ENCODE measurements at places on chromosomes 13 and 19. TPM values are rescaled to one million over a fixed set of nuclear protein-coding genes. Genes with fewer than 3 reads are reported as not detected.

- no peak overlapping the region for H3K4me3 ChIP-seq
- H3K4me1 ChIP-seq = peaks cover 6% of the 10 kb centered on the region
- no peaks in the 10 kb centered on the region for H3K36me3 ChIP-seq
- H3K27me3 ChIP-seq = peaks cover 7% of the 10 kb centered on the region
- H3K27ac ChIP-seq = no peak overlapping the region
- DNase-seq = no peak
Measured at GRCh38 chr19:38563475-38563874, 54.3 kb downstream of the MAP4K1 start.

- peaks cover 36% of the 10 kb centered on the region for H3K4me1 ChIP-seq
- peaks cover 77% of the 10 kb centered on the region for H3K36me3 ChIP-seq
- DNase-seq = peak; percentile 63
- no peak overlapping the region for H3K4me3 ChIP-seq
- peak overlapping the region; percentile 78 for H3K27ac ChIP-seq
Measured at GRCh38 chr19:41297628-41298347, 12.2 kb upstream of the CCDC97 start.

- H3K27ac ChIP-seq = no peak overlapping the region
- H3K4me3 ChIP-seq = no peak overlapping the region
- DNase-seq = no peak
- H3K36me3 ChIP-seq = no peaks in the 10 kb centered on the region
Measured at GRCh38 chr19:49255674-49256073, 69.3 kb downstream of the SLC6A16 start.

GRCh38 chr13:27526516-27526915 is 76.2 kb upstream of the MTIF3 start:
- H3K27ac ChIP-seq = no peak overlapping the region
- H3K4me3 ChIP-seq = no peak overlapping the region
- DNase-seq = no peak
- no peaks in the 10 kb centered on the region for H3K27me3 ChIP-seq
- no peaks in the 10 kb centered on the region for H3K36me3 ChIP-seq

GRCh38 chr19:4199699-4200293 is 17.3 kb downstream of the ANKRD24 start:
- H3K4me1 ChIP-seq = no peaks in the 10 kb centered on the region
- no peak overlapping the region for H3K4me3 ChIP-seq
- H3K27ac ChIP-seq = no peak overlapping the region
- H3K27me3 ChIP-seq = peaks cover 17% of the 10 kb centered on the region

DNA sequence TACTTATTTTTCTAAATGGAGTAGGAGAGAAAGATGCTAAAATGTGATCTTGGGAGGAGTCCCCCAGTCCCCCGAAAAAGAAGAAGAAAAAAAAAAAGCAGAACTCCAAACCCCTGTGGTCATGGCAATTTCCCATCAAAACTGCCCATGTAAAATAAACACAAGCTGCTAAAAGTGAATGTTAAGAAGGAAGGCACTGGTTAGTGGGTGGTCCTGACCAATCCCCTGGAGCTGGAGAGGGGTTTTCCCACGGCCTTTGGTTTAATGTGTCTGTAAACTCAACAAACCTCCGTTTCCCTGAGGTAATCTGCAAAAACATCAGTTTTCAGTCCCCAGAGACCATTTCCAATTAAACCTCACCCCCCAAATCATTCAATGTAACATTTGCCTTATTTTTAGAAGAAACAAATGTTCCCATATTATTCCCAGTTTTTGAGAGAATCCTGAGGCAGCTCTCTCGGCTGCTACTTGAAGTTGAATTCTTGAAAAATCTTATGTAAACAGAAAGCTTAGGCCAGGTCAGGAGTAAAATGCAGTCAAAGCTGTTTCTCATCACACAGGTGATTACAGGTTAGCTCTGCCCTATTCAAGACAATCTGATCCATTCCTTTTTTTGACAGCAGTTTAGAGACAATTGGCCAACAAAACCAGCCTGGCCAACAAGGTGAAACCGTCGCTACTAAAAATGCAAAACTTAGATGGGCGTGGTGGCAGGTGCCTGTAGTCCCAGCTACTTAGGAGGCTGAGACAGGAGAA is 17.0 kb downstream of the RAB3D start:
- no peaks in the 10 kb centered on the region for H3K27me3 ChIP-seq
- no peak overlapping the region for H3K4me3 ChIP-seq
- no peak overlapping the region for H3K27ac ChIP-seq
- H3K36me3 ChIP-seq = peaks cover 6% of the 10 kb centered on the region
- peaks cover 15% of the 10 kb centered on the region for H3K4me1 ChIP-seq

GRCh38 chr19:47331931-47332547 is at the start of gene C5AR2:
TSS of gene C5AR2 (plus strand) at chr19:47332175. CDS start at chr19:47340800, 8,625 bp downstream.
- H3K4me1 ChIP-seq = no peaks in the 10 kb centered on the region
- peak within 1 kb of the TSS; percentile 15 for H3K27ac ChIP-seq
- no peaks in the 10 kb centered on the region for H3K36me3 ChIP-seq
- no peak within 1 kb of the TSS for H3K4me3 ChIP-seq

GRCh38 chr13:111031531-111031961 is 83.6 kb upstream of the ARHGEF7 start:
- peaks cover 5% of the 10 kb centered on the region for H3K27me3 ChIP-seq
- DNase-seq = no peak
- H3K36me3 ChIP-seq = no peaks in the 10 kb centered on the region
- no peak overlapping the region for H3K27ac ChIP-seq

Gene DAND5
- total RNA-seq = 1.7 TPM

Gene AMER2
- 0.49 TPM for total RNA-seq
